ENCODE measurements at places on chromosomes 5 and 9.

- DNase-seq, result no peak
These were observed 42.7 kb upstream of the ZNF608 start for GRCh38 chr5:124789104-124789605.

DNA sequence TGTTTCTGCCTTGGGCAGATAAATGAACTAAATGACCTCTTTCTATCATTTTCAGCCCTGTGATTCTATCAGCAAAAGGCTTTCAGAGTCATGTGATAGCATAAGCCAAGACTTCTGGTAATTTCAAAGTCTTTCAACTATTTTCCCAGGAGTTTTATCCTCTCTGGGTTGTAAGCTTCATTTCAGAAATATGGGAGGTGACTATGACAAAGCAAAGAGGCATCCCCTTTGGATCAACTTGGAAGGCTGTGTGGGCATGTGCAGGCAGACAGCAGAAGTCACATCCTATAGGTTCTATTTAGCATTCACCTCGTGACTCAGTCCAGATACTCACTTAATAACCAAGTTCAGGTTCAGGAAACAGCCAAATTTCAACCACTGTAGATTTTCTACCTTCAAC lies 149.0 kb upstream of the FST start:
- DNase-seq, result no peak

DNA sequence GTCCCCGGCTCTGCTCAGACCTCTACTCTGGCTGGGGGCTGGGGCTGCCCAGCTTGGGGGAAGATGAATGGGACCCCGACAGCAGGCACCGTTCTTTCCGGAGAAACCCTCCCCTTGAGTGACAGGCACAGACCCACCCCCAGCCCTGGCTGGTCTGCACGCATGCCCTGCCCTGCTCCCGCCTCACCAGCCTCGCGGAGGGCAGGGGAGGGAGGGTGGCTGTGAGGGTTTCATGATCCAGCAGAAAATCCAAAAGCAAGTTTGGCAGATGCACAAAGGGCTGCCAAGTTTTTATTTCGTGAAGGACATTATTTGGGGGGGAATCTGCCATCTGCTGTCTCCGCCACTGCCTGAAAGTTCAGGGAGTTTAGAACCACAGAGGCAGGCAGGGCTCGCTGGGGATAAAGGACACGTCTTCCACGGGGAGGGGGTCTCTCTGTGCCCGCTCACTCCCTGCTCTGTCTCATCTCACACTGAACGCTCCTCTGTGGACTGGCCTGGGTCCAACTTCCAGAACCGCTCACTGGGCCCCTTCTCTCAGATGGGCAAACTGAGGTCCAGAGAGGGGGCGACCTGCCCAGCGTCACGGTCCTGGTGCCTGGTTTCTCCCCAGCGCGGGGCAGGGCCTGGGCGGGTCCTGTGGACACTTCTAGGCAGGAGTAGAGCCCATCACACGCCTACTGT lies 92.9 kb downstream of the RXRA start:
- no peak for DNase-seq

GRCh38 chr5:170747357-170747756 lies 36.2 kb upstream of the GABRP start:
- no peak for DNase-seq

- no peak for DNase-seq
These were observed 86.4 kb downstream of the HMHB1 start for GRCh38 chr5:143898381-143898780.

DNA sequence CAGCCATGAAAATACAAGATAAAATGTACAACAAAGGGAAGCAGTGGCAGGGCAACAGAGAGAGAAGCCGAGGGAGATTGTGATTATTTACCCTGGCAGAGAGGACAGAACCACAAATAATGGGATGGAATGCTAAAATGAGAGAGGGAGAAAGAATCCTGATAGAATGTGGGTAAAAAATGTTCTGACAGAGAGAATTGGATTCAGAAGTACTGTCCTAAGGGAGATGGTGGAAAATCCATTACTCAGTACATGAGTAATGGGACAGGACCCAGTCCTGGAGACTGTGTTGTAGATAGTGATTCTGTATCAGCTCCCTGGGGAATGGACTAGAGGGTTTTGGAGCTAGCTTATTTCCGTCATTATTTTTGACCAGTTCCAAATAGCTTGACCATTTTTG lies 831.5 kb downstream of the MAT2B start:
- no peak for DNase-seq

DNA sequence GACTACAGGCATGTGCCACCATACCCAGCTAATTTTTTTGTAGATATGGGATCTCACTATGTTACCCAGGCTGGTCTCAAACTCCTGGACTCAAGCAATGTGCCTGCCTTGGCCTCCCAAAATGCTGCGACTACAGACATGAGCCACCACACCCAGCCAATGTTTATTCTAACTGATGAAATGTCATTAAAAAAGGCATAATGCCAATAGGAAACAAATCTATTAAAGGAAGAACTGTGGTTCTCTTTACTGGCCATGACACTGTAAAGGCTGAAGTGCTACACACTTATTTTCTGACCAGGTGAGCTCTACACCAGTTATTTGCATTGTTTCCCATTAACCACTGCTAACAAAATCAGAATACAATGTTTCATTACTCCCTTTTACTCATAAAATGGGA lies 106.0 kb downstream of the STRBP start:
- no peak for DNase-seq

DNA sequence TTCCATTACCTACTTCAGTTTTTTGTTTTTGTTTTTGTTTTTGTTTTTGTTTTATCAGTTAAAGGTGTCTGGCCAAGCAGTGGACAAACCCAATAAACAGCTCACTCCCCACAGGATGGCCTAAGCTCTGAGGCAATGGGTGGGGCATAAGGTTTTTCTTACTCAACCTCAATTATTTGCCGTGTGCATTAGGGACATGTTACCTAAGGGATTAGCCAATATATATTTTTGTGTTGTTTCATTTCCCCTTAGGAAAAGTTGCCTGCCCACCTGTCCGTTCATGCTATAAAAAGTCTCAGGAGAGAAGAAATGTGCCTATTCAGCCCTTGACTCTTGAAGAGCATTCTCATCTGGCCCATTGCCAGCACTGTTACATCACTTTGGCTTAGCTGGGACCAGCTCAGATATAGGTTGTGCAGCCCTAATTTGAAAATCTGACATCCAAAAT lies 7.3 kb downstream of the SH3RF2 start:
- no peak for DNase-seq

- DNase-seq, result no peak
These were observed 380.4 kb upstream of the CTNND2 start for GRCh38 chr5:12284604-12285003.

- no peak for DNase-seq
These were observed 39.6 kb downstream of the PCDHGC5 start for GRCh38 chr5:141528291-141528984.

DNA sequence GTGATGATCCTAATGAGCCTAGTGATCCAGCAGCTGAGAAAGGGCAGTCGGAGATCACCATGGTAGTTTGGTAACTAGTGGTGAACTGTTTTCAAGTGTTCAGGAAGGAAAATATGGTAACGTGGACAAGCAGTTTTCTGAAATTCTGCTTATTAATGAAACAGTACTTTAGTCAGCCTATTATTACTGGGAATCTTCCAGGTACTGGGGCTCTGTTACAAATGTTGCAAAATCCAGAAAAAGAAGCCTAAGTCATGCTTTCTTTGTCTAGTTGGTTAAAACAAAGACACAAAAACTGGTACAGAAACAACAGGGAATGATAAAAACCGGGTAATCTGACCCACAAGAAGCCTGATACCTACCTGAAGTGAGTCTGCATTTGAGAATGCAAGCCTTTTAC lies 18.2 kb downstream of the TTC23L start:
- no peak for DNase-seq

DNA sequence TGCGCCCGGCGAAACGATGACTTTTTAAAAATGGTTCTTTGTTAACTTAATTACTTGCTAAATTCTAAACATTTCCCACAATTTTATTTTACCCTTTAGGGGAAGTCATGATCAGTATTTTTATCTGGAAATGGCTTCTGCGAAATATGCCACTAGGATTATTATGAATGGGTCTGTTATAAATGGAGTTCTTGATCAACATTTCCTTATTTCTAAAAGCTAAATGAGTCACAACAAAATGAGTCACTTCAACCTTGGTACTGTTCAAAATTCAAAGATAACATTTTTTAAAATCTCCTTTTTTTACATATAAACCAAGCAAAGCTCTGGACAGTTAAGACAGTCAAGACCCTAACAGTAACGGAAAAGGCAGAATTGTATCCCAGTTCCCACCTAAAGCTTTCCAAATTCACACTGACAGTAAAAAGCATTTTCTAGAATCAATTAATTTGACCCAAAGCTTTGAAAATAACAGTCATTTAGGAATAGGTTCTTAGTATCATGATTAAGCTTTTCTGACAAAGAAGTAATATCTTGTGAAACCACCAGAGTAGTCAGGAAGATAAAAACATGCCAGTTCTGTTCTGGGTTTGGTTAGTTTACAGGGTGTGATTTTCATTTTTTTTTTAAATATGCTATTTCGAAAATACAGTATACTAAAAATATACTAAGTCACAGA lies 81.7 kb downstream of the LHFPL2 start:
- no peak for DNase-seq

DNA sequence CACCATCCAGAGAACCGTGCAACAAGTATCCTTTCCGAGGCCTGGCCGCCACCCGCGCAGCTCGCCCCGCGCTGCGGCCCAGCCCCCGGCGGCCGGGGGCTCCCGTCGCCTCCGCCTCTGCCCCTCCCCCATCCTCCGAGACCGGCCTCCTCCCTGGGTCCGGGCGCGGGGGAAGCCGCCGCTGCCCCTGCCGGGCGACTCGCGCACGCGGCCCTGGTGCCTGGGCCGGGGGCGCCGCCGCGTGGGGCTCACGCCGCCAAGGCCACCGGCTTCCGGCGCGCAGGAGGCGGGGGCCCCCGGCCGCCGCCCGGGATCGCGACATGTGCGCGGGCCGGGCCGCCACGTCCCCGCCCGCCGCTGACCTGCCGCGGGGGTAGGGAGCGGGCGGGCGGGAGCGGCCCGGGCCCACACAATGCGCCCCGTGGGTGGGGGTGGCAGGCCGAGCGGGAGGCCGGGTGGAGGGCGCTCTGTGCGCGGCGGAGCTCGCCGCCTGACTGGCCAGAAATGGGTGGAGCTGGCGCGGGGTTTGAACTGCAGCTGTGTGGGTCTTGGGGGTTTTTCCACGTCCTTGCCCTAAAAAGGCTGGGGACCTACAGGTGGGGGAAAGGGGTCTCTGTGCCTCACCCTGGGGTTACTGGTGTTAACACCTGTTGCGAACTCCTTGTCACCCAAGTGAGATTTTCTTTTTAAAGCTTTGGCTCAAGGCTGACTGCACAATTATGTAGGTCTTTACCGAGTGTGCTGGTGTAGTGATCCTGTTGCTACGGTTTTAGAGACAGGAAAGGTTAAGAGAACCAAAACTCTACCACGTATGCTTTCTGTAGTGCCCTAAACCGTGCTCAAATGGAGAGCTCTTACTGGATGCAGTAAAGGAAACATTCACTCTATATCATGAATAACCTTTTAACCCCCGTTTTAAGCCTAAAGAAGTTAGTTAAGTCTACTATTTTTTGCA lies 32.3 kb downstream of the TNPO1 start:
- DNase-seq, result peak; percentile 24

GRCh38 chr5:142397178-142397577 lies 72.4 kb upstream of the SPRY4 start:
- no peak for DNase-seq

GRCh38 chr9:127444921-127445850 lies 6.0 kb downstream of the RPL12 start:
- no peak for DNase-seq

DNA sequence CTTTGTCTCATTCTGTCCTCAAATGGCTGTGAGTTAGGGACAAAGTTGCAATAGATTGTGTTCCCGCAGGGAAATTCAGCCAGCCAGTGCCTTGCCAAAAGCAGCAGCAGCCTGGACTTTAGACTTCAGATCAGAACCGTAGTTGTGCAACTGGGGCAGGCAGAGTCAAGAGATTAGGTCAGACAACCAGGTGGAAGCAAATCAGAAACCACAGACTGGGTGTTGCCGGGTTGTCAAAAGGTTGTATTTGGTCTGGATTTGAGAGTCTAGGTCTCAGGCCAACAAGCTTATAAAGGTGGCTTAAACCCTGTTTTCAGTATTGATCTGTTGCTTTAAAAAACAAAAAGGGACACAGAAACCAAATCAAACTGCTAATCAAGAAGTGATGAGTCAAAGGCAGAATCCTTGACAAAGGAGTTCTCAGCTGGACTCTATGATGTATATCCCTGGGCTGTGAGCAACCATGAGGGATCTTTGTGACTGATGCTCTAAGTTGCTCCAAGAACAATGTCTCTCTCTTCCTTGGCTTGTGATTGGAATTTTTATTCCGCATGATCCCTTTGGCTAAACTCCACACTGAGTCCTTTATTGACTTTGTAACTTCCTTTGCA lies 20.9 kb downstream of the RFK start:
- no peak for DNase-seq

GRCh38 chr5:91269198-91269597 lies 113.9 kb downstream of the ARRDC3 start:
- DNase-seq, result no peak

GRCh38 chr9:126516561-126516935 lies 97.2 kb upstream of the LMX1B start:
- DNase-seq, result no peak

Data from stimulated activated CD8-positive, alpha-beta memory T cell treated with anti-CD3 and anti-CD28 coated beads, Interleukin-7, amount 100 ng/mL, for 48 hours (primary cell).